ENCODE measurements at places on chromosomes 2 and 18. TPM values are rescaled to one million over a fixed set of nuclear protein-coding genes. Genes with fewer than 3 reads are reported as not detected.

The C2orf78 gene
- not detected for total RNA-seq

The GRHL1 gene
- total RNA-seq = 0.19 TPM

The ERBB4 gene
- total RNA-seq = 7.7 TPM

The SP5 gene
- not detected for total RNA-seq

The CD226 gene
- total RNA-seq = 0.53 TPM

The TYW5 gene
- 7.1 TPM for total RNA-seq

The ATF2 gene
- total RNA-seq = 37.5 TPM

The PAX8 gene
- 0.13 TPM for total RNA-seq

The YES1 gene
- 91.6 TPM for total RNA-seq

The C2orf15 gene
- total RNA-seq = not detected

The REG3A gene
- total RNA-seq = not detected

The MAP4K4 gene
- 242 TPM for total RNA-seq

The SERPINB2 gene
- 2.4 TPM for total RNA-seq

The C2orf80 gene
- not detected for total RNA-seq

The USP34 gene
- total RNA-seq = 100 TPM

The POTEF gene
- not detected for total RNA-seq

The APLF gene
- total RNA-seq = 3.6 TPM

The ANKAR gene
- total RNA-seq = 11.6 TPM

The C1QL2 gene
- not detected for total RNA-seq

The TNFRSF11A gene
- total RNA-seq = 1.5 TPM

The FAM124B gene
- total RNA-seq = 3.6 TPM

The GTF3C2 gene
- total RNA-seq = 21.0 TPM

The CCNYL1 gene
- total RNA-seq = 27.3 TPM

The CYRIA gene
- total RNA-seq = 1.5 TPM

The PPP4R3B gene
- 43.3 TPM for total RNA-seq

The FARP2 gene
- 37.1 TPM for total RNA-seq

The TP53I3 gene
- total RNA-seq = 30.1 TPM

The INHBB gene
- 0.12 TPM for total RNA-seq

The RPE gene
- 55.1 TPM for total RNA-seq

The GYPC gene
- total RNA-seq = 83.0 TPM

The CCT7 gene
- 259 TPM for total RNA-seq

The SERPINB5 gene
- total RNA-seq = not detected

The FSIP2 gene
- total RNA-seq = 0.06 TPM

The MYO3B gene
- total RNA-seq = 0.12 TPM

The MAPRE3 gene
- total RNA-seq = 5.7 TPM

The KCNG2 gene
- total RNA-seq = not detected

The DYNAP gene
- total RNA-seq = not detected

The ASB18 gene
- total RNA-seq = not detected

The PRADC1 gene
- 27.3 TPM for total RNA-seq

The CRYGC gene
- not detected for total RNA-seq

Data from aortic smooth muscle cell (primary cell).